ENCODE measurements at places on chromosomes 11 and 22.
A peak's percentile ranks its signal among the peaks of the same experiment; 100 is the strongest.

GRCh38 chr11:62201376-62201775 lies 7.1 kb upstream of the SCGB2A1 start:
- no peak for DNase-seq

DNA sequence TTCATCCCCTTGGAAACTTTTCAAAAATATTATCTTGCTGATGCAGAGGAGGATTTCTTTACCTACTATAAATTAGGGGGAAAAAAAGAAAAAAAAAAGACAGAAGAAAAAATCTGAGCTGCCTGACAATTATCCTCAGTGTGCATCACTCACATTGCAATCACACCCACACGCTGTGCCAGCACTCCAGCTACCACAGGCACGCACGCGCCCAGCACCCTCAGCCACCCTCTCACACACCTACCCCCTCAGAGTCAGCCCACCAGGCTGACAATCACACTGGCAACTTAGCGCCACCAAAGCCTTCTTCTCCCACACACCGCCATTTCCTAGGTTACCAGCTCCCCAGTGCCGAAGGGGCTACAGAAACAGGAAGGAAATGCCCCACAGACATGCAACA lies 236.1 kb downstream of the KCNA4 start:
- no peak for DNase-seq

GRCh38 chr22:45760682-45761081 lies 89.0 kb downstream of the ATXN10 start:
- DNase-seq = no peak

DNA sequence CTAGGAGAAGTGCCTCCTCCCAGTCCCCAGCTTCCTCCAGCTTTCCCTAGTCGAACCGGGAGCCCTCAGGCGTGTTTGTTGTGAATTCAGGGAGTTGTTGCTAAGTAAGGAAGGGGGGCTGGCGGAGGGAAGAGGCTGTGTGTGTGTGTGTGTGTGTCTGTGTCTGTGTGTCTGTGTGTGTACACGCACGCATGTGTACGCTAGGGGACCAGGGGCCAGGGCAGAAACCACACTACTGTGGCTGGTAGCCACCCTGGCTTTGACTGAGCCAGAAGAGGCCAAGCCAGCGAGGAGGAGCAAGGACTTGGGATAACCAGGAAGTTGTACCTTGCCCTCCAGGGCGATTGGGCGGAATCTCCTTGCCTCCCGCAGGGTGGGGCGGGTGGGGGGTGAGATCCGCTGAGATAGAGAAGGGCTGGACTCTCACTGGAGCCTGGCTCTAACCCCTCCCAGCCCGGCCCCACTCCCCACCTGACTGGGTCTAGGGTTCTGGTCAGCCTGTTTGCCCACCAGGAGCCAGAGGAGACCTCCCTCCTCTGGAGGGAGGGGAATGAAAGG lies 7.5 kb downstream of the BCL9L start:
- peak; percentile 60 for DNase-seq

DNA sequence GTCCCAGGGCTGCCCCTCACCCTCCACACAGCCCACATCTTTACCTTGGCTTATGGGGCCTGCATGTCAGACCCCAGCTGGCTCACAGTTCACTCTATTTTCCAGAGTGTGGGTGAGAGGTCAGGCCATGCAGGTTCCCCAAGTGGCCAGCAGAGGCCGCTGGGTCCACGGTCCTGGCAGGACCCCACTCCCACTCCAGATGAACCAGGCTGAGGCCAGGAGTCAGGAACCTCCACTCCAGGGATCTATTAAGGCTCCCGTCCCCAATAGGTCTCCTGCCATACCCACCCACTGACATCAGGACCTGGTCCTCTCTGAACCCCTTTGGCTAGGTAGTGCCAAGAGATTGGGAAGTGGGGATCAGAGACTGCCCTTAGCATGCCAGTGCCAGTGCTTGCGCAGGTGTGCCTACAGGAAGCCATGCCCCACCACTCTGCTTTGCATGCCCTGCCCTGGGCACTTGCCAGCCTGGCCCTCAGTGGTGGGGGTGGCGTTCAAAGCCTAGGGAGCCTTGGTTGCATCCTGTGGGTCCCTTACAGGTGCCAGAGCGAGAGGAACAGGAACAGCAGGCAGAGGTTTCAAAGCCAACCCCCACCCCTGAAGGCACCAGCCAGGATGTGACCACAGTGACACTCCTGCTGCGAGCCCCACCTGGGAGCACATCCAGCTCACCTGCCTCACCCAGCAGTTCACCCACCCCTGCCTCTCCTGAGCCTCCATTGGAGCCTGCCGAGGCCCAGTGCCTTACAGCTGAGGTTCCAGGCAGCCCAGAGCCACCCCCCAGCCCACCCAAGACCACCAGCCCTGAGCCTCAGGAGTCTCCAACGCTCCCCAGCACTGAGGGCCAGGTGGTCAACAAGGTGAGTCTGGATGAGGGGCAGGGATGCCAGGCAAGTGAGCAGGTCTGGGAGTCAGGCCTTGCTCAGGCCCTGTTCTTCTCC lies 8.3 kb downstream of the SMTN start:
- peak; percentile 59 for DNase-seq

DNA sequence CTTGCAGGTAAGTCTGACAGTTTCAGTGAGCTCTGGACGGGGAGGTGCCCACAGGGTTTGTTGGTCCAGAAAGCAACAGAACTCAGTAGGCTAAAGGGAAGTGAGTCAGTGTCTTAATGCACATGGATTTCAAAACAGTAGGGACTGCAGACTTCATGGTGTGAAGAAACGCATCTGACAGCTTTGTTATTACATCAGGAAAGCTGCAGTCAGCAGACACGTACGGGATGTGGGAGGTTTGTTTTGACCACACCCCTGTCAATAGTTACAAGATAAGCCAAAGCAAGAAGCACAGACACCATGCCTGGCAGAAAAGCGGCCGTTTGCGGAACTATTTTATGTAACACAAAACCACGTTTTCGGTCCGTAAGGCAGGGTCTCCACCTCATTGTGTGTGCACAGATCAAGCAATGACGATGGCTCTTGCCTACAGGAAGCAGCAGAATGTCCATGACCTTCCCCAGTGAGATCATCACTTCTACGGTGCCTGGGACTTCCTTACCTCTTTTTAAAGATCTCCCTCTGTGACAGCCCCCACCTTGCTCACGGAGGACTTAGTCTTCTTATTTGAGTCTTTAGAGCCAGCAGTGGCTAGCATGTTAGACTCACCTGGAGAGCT lies 58.2 kb upstream of the FTH1 start:
- peak; percentile 69 for DNase-seq

DNA sequence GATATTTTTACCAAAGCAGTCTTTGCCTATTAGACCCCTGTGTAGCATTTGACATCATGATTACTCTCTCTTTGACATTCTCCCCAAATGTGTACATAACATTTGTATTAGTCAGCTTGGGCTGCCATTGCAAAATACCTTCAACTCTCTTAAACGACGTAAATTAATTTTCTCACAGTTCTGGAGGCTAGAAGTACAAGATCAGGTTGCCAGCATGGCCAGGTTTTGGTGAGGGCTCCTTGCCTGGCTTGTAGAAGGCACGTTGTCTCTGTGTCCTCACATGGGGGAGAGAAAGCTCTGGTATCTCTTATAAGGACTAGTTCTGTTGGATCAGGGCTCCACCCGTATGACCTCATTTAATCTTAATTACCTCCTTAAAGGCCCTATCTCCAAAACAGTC lies 12.3 kb upstream of the DLAT start:
- DNase-seq = no peak
